Right cardiac atrium (tissue), 5 donors: ENCODE measurements at places on chromosomes 4 and X. TPM values are rescaled to one million over a fixed set of nuclear protein-coding genes. Genes with fewer than 3 reads are reported as not detected.

STPG2 gene
- not detected for polyA plus RNA-seq

ARMCX4 gene
- polyA plus RNA-seq: 14.1 TPM

XPNPEP2 gene
- polyA plus RNA-seq: 1.3 TPM

BTC gene
- polyA plus RNA-seq: 0.36 TPM
